ENCODE measurements at places on chromosomes 16 and 17.

DNA sequence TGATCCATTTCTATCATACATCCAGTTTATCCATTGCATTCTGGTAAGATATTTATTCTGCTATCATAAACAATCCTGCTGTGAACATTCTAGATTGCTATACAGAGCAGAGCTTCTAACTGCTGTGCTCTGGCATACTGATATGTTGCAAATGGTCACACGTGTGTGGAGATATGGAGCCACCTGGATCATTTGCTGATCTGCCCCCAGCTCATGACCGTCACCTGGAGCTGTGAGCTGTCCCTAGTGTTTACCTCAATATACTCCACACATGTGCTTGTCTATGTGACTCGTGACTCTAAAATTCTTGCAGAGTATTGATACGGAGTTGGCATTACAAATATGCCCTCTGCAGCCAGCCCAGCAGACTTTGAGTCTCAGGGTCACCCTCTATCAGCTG lies 164.5 kb upstream of the ZFHX3 start:
- no peak for DNase-seq

DNA sequence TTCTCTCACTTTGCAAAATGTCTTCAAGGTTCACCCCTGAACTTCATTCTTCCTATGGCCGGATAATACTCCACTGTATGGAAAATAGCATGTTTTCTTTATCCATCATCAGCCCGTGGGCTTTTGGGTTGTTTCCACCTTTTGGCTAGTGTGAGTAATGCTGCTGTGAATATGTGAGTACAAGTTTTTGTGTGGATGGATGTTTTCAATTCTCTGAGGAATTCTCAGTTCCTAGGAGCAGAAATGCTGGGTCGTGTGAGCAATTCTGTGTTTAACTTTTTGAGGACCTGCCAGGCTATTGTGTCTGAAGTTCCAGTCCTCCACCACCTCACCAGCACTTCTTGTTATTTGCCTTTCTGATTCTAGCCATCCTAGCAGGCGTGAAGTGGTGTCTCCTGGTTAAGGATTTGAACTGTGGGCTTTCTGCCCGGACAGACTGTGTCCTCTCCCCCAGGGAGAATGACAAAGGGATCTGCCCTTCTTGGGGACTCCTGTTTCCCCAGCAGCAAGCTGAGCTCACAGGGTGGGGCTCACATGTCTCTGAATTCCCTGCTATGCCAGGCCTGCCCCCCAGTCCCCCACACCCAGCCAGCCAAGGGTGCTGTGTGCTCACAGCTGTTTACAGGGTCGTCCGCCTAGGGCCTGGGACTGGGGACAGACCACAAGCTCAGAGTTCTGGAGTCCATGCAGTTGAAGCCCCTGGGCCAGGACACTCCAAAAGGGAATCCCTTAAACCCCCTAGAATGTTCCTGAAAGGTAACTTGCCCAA lies 92.2 kb upstream of the CIBAR2 start:
- no peak for DNase-seq

DNA sequence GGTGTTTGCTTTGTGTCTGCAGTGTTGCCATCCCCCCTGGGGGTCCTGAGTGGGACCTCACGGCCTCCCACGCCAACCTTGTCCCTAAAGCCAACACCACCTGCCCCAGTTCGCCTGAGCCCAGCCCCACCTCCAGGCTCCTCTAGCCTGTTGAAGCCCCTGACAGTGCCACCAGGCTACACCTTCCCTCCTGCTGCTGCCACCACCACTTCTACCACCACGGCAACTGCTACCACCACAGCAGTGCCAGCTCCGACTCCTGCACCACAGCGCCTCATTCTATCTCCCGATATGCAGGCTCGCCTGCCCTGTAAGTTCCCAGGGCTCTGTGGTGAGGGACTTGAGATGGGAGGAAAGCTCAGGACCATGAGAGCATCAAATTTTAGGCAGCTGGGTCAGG lies 22.2 kb downstream of the SRCAP start:
- no peak for DNase-seq

DNA sequence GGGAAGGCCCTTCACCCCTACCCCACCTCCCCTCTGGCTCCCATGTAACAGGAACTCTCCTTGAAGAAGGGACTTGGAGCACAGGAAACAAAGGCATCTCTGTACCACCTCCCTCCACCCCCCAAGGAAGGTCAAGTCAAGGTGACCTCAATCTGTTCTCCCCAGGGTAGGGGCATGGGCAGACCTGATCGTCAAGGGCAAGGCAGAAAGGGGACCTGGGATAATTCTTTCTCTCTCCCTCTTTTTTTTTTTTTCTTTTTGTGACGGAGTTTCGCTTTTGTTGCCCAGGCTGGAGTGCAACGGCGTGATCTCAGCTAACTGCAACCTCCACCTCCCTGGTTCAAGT lies 4.3 kb upstream of the STAT5A start:
- no peak for DNase-seq

DNA sequence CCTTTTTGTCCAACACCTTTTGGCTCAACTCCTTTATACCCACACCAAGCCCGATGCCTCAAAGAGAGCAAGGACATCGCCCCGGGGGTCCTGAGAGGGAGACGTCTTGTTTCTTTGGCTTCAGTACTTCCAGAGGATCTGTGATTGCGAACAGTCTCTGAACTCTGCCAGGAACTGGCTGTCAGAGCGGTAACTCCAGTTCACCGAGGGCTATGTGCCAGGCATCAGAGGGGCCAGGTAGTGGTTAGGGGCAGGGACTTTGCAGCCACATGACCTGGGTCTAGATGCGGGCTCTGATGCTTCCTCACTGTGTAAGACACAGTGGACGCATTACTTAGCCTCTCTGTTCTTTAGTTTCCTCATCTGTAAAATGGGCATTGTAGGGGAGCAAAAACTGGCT lies 21.6 kb downstream of the LLGL2 start:
- DNase-seq = no peak

DNA sequence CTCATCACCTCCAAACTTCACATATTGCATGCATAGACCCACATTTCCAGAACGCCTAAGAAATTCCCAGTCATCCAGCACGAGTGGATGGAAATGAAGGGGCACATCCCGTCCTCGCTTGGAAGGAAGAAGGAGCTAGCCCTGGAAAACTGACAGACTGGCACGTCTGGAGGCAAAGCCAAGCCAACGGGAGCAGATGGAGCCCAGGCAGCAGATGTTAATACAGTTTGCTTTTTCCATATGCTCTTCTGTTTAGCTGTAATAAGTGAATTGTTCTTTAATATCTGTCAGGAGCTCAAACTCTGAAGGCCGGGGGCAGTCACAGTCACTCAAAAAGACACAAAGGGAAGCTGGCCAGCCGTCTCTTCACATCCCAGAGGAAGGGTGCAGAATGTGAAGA lies 187.7 kb downstream of the XYLT1 start:
- no peak for DNase-seq

- no peak for DNase-seq
Observed at GRCh38 chr16:53872248-53873221, 168.6 kb downstream of the FTO start.

DNA sequence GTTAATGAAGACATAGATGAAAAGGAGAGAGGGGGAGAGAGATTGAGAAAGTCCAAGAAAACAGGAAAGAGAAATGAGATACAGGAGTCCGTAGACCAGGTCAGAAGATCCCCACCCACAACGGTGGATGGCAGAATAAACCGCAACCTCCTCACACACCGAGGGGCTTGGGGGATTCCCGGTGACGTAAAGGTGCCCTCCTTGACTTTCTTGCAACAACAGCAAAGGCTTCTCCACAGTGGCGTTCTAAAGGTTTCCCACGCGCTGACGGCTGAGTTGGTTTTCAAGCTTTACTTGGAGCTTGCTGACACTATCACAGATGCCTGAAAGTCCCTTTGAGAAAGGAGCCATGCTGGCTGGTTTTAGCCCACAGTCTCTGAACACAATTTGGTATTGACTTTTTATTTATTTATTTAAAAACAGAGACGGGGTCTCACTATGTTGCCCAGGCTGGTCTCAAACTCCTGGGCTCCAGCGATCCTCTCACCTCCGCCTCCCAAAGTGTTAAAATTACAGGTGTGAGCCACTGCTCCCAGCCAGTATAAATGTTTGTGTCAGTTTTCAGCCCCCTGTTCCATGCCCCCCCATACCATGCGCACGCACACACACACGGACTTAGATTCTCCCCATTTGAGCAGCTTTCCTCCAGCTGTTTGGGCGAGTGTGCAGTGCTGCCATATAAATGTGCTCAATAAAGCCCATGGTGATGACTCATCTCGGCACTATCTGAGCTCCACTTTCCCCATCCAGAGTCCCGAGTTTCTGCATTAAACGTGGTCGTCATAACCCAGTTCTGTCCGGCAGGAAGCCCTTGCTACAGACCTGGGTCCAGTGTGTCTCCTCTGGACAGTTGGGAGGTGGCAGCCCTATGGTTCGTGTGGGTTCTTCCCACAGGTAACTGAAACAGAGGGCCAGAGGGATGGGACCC lies 33.0 kb upstream of the SEC14L1 start:
- DNase-seq = peak; percentile 46

DNA sequence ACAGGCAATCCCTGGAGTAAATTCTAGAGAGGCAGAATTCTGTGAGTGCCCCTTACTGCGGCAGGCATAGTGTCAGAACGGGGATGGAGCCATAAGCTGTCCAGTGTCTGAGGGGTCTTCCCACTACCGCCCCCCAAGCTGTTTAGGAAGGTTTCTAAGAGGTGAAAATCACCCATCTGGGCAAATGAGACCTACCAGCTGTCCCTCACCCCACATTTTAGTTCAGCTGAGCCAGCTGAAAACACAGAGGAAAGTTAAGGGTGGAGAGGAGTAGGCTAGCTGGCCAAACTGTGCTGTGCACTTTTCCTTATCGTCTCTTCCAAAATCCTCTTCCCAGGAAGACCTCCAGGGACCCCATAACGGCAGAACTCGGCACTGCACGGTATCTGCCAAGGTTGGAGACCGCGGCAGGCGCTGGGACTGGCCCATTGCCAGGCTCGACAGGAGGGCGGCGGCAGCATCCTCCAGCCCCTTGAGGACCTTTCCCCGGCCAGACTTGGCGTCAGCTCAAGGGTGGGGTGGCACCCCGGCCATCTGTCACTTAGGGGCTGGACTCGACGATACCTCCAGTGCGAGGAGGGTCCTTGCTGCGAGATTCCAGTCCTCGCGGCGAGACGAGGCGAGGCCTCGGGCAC lies 955 bp downstream of the ACLY start:
- DNase-seq = no peak

GRCh38 chr16:8623634-8624033 lies 2.1 kb downstream of the METTL22 start:
- DNase-seq = no peak

- DNase-seq = no peak
Observed at GRCh38 chr17:39092692-39093230, 58.7 kb downstream of the PLXDC1 start.

- DNase-seq = no peak
Observed at GRCh38 chr17:58381124-58382035, 29.4 kb upstream of the SUPT4H1 start.

All from stimulated activated CD8-positive, alpha-beta memory T cell treated with anti-CD3 and anti-CD28 coated beads, Interleukin-7, amount 100 ng/mL, for 1 hour (primary cell).